Activated CD4-positive, alpha-beta T cell treated with anti-CD3 and anti-CD28 coated beads, Interleukin-2, amount 50 U/mL, for 48 hours (primary cell): ENCODE measurements at places on chromosomes 1 and 21.

DNA sequence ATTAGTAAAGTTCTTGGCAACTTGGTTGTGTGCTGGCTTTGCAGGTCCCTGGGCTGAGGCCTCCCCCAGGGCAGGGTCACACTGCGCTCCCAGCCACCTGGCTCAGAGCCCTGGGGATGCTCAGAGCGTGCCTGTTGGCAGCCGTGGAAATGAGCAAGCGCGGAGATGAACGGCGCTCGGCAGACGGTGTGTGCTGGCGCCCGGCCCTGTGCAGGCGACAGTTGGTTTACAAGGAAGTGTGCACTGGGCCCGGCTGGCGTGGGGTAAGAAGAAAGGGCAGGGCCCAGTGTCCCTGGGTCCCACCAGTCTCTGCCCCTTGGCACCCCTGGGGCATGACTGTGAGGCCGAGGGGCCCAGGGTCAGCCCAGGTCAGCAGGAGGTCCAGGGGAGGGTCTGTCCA is 25.7 kb upstream of the PEX10 start:
- no peak for DNase-seq

DNA sequence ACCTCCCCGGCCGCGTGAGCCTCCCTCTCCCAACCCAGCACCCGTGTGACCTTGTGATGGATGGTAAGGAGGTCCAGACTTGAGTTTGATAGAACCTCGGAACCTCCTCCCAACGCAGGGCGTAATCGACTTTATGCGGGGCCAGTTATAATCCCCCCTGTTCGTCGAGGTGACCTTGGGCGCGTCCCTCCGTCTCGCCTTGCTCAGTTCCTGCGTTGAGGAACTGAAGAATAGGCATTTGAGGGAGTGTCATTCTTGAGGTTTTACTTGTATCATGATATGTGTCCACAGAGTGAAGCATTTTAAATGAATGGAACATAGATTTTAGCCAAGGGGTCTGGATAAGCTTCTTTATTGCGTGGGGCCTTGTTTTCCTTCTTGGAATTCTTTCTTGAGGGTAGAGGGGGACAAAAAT is 433 bp downstream of the TIMM17A start:
- DNase-seq: no peak

DNA sequence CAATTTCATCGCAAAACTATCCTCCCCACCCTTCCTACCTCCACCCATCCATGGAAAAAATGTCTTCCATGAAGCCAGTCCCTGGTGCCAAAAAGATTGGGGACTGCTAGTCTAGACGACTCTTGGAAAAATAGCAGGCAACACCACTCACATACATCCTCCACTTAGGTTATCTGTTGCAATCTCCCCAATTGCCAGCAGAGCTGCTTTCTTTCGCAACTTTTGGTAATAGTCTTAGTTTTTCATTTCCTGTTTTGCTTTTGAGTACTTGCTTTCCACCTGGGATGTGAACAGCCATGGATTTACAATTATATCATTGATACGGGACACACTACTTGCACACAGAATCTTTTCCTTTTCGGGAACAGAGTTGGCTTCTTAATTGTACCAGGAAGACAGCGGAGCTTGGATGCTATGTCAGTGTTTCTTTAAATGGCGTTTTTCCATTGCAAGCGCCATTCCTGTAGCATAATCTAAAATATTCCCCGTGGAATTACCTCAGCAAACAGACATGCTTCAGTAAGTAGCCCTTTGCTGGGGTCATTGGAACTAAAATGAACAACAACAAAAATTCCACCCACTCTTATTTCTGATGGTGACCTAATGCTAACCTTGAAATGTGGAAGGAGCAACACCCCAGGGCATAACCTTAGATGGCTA is 183.3 kb upstream of the ADGRL2 start:
- no peak for DNase-seq

GRCh38 chr1:46790446-46791101 is 8.3 kb upstream of the CYP4B1 start:
- DNase-seq: no peak

DNA sequence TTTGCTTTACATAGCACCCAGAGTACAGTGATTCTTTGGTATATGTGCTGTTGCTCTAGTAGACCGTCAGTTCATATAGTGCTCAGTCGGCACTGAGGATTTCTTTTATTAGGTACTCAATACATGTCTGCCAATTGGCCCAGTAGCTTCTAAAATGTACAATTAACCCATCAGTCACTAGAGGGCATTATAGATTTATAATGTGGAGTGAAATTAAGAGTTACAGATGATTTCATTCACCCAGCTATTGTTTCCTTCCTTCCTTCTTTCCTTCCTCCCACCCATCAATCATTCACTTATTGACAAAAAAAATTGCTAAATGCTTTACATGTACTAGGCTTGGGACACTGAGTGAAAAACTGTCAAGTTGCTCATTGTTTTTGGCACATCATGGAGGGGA is 263.6 kb upstream of the USP24 start:
- DNase-seq: no peak

DNA sequence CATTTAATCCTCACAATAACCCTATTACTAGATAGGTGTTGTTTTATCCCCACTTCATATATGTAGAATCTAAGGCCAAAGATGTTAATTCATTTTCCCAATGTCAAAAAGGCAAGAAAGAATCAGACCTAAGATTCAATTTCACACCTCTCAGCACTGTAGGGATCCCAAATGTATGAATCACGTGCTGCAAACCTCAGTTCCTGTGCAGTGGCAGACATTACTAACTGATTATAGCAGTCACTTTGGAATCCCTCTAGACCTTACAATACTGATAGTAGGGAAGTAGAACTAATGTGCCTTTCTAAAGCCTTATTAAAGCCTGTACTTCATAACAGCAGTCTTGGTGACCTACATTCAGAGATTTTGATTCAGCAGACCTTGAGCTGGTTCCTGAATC is 2.3 kb downstream of the C1orf87 start:
- no peak for DNase-seq

- DNase-seq: no peak
Measured at GRCh38 chr1:22872981-22873664, 99.5 kb downstream of the LACTBL1 start.

GRCh38 chr1:42750041-42750440 is 10.0 kb upstream of the CLDN19 start:
- no peak for DNase-seq

DNA sequence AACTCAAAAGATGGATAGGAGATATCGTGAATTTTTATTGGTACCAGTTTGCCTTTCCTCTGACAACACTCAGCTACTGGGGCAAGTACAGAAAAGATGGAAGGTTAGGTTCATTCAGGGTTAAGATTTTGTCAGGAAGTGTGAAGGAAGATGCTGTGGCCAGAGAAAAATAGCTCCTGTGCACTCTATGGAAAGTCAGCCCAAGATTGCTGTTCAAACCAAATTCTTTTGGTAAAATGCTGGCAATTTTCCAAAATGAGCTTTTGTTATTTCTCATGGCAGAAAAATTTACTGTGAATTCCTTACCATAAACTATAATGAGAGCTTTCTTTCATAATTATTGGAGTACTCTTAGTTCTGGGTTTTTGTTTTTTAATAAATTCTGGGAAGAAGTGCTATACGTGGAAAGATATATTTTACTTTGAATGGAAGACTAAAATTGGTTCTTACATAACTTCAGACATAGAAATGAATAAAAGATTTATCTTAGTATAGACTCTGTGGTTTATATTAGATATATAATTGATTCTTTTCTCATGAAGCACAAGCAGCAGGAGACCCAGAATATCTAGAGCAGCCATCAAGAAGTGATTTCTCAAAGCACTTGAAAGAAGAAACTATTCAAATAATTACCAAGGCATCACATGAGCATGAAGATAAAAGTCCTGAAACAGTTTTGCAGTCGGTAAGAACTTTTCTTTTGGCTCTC is 112.2 kb downstream of the USP25 start:
- no peak for DNase-seq

DNA sequence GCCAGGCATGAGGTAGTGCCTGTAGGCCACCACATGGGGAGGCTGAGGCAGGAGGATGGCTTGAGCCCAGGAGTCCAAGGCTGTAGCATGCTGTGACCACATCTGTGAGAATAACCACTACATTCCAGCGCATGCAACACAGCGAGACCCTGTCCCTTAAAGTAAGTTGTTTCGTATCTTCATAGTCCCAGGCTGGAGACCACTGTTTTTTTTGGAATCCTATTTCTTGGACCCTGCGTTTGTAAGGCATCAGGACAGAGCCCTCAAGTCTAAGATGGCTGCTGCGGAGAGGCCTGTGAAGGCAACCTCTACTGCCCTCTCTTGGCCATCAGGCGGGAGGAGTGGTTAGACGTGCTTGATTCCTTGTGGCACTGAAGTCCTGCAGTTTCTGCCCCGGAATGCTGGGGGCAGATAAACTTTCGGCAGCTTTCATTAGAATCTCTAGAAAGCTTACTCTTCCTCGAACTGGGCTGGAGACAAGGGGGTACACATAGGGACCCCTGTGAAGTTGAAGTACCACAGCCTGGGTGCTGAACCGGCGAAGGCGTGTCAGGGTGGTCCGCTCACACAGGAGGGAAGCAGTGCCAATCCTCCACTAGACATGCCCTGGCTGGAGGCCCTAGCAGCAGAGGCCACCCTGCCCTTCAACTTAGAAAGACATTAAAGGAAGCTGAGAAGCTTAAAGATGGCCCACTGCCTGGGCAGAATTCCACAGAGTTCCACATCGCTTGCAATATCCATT is 36.6 kb downstream of the RABIF start:
- DNase-seq: peak; percentile 57

GRCh38 chr21:40587736-40588346 is 259.1 kb downstream of the DSCAM start:
- DNase-seq: no peak

- DNase-seq: no peak
Measured at GRCh38 chr1:19410393-19410792, 74.9 kb downstream of the CAPZB start.

GRCh38 chr21:39775816-39776215 is 30.8 kb downstream of the IGSF5 start:
- DNase-seq: no peak

GRCh38 chr1:9182784-9183257 is 51.8 kb upstream of the H6PD start:
- DNase-seq: no peak

DNA sequence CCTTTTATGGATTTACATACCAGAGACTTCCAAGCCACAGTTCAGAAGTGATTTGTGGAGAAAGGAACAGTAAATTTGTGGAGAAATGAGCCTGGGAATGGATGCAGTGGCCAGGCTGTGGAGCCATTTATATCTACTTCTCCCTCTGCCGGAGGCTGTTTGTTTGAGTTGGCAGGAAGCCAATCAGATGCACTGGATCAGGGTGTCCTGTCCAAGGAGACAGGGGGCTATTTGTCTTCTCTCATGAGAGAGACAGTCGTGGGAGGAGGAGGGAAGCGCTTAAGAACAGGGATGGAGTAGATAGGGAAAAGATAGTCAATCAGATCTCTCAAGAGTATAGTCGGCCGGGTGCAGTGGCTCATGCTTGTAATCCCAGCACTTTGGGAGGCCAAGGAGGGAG is 2.8 kb upstream of the HAPLN2 start:
- no peak for DNase-seq

DNA sequence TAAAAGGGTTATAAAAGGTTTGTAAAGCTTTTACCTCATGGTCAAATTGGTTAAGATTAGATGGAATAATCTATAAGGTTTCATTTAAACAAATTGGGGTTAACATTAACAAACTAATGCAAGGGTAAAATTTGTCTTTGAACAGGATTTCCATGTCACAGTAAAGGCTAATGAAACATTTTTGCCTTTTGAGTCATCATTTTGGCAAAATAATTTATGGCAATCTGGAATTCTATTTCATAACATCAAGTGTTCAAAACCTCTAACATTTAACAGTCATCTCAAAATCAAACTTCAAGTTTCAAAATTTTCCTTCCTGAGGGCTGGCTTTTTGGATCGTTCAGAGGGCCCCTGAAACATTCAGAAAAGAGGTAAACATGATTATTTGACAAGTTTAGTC is 6.6 kb upstream of the CD46 start:
- DNase-seq: no peak

GRCh38 chr1:201681375-201681774 is 142.4 kb downstream of the NAV1 start:
- DNase-seq: no peak

GRCh38 chr1:119811387-119811786 is at the start of gene REG4:
REG4 (minus strand) TSS chr1:119811460; CDS start chr1:119808769, 2,691 bp downstream.
- no peak for DNase-seq

DNA sequence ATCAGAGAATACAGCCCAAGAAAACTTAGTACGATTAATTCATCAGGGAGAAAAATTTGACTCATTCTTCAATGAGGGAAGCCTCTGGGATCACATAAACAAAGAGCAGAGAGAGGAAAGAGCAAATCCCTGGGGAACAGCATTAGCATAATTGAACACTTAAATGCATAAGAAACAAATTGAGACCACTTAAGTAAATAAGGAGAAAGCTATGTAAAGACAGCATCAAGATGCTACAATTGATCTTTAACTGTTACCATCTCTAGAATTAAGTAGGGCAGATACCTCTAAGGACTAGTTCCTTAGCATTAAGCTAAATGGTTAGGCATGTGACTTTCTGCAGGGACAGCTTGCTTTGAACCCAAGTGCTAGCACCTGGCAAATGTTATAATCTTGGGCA is 265.1 kb upstream of the NEGR1 start:
- no peak for DNase-seq

- DNase-seq: no peak
Measured at GRCh38 chr1:212743901-212744475, 44.3 kb upstream of the BATF3 start.

- no peak for DNase-seq
Measured at GRCh38 chr1:147673406-147673805, 3.1 kb upstream of the ACP6 start.

DNA sequence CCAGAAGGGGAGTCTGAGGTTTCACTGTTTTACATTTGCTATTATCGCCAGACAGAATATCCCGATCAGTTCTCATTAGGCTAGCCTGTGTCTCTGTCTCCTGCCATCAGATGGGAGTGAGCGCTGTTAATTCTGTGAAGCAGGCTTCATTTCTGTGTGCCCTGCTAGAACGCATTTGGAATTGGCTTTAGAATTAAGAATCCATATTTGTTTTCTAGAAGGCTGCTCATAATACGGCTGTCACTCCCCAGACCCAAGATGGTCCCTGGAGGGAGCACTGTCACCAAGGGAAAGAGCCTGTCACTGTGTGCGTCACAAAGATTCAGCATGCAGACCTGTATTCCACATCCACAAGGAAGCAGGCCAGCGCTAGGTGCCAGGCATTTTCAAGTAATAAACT is 49.2 kb downstream of the CASQ2 start:
- DNase-seq: no peak

DNA sequence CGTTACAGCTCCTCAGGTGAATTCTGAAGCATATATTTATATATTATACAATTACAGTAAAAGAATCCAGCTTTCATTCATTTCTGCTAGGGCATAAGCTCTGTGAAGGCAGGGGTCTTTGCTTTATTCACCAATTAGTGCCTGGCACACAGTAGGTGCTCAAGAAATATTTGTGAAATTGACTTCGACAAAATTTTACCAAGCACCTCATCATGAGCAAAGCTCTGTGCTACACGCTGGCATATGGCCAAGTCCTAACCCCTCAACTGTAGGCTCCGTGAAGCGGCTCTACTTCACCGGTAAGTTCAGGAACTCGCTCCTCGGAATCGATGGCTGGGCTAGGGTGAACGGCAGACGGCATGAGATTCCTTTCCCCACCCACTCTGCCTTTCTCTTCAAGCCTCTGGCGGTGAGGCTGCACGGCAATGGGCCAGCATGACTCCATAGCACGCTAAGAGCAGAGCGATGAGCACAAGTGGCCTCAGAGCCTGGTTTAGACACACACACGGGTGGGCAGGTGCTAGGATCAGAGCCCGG is 8.7 kb downstream of the C1orf174 start:
- no peak for DNase-seq

GRCh38 chr1:1599935-1600860 is at the start of gene FNDC10:
FNDC10 (minus strand) TSS chr1:1600135; CDS start chr1:1600015, 120 bp downstream.
- DNase-seq: no peak
